ENCODE measurements at places on chromosomes 3 and 15. TPM values are rescaled to one million over a fixed set of nuclear protein-coding genes. Genes with fewer than 3 reads are reported as not detected.
A peak's percentile ranks its signal among the peaks of the same experiment; 100 is the strongest.

- H3K36me3 ChIP-seq = peaks cover 27% of the 10 kb centered on the region
- DNase-seq = no peak
- peak overlapping the region; percentile 92 for H3K4me3 ChIP-seq
- peak overlapping the region; percentile 84 for H3K27ac ChIP-seq
- no peaks in the 10 kb centered on the region for H3K27me3 ChIP-seq
Observed at GRCh38 chr3:49172551-49173041, 1.2 kb downstream of the KLHDC8B start.

DNA sequence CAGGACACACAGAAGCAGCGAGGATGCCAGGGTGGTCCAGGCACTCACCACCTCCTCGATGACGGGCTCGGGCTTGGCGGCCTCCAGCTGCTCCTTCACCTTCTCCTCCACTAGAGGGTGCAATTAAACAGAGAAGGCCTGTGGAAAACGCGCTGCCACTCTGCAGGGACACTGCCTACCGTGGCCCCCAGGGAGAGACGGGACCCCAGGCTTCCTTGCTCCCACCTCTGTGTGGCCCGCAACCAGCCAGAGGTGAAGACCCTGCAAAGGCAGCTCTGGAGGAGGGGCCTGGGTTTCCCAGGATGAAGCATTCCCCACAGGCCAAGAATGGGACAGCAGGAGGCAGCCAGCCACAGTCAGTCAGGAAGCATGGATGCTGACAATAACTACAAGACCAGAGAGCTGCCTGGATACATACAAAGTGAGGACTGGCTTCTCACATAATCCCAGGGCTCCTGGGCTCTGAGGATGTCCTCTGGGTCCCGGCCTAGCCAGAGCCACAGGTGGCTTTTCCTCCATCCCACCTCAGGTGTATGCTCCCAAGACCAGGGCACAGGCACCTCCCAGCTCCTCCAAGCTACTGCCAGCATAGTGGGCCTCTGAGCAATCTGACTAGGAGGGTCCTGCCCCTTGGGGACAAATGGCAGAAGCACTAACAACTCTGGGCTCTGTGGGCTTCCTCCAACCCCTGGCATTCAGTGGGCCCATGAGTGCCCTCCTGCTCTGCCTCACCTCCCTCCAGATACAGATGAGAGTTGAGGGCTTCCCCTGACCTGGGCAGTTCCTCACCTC, 46.2 kb downstream of the PTH1R start:
- peaks cover 46% of the 10 kb centered on the region for H3K4me1 ChIP-seq
- H3K27me3 ChIP-seq = no peaks in the 10 kb centered on the region
- H3K27ac ChIP-seq = no peak overlapping the region
- DNase-seq = peak; percentile 58
- no peak overlapping the region for H3K4me3 ChIP-seq

DNA sequence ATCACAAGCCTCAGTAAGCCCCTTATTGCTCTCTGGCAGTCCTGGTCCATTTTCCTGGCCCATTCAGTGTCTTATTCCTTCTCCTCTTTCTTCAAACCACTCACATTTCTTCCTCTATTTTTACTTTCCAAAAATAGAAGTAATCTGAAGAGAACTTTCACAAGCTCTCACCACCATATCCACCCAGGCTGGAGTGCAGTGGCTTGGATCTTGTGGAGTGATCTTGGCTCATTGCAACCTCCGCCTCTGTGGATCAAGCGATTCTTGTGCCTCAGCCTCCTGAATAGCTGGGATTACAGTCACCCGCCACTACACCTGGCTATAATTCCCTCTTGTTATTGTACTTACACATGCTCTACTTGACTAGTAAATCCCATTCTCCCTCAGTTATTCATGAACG, 16.8 kb downstream of the ARMC8 start:
- no peak overlapping the region for H3K27ac ChIP-seq
- no peaks in the 10 kb centered on the region for H3K36me3 ChIP-seq
- H3K4me3 ChIP-seq = no peak overlapping the region
- H3K4me1 ChIP-seq = peaks cover 11% of the 10 kb centered on the region

- H3K4me1 ChIP-seq = no peaks in the 10 kb centered on the region
- H3K4me3 ChIP-seq = no peak overlapping the region
- no peak for DNase-seq
Observed at GRCh38 chr15:25706176-25706955, 156.8 kb downstream of the ATP10A start.

GRCh38 chr3:37190667-37191066, 16.3 kb upstream of the LRRFIP2 start:
- no peak overlapping the region for H3K4me3 ChIP-seq
- no peaks in the 10 kb centered on the region for H3K4me1 ChIP-seq
- no peak overlapping the region for H3K27ac ChIP-seq
- DNase-seq = no peak

DNA sequence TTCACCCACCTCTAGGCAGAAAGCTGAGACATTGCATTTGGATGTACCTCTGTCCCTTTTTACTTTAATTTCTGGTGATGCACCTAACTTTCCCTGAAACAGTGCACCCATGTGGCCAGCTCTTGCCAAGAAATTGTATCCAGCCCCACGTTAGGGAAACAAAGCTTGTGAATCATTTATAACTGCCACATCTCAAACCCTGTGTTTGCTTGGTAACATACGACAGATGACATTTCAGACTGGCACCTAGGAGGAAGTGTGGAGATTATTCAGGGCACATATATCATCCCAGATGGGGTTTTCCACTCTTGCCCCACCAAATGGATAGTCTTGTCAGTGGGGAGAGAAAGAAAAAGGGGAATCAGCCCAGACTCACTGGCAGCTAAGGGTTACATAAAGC, 2.1 kb downstream of the CYB561D2 start:
- peaks cover 62% of the 10 kb centered on the region for H3K36me3 ChIP-seq
- no peak overlapping the region for H3K27ac ChIP-seq
- DNase-seq = no peak
- no peaks in the 10 kb centered on the region for H3K27me3 ChIP-seq
- H3K4me3 ChIP-seq = no peak overlapping the region
- H3K4me1 ChIP-seq = peaks cover 60% of the 10 kb centered on the region

GRCh38 chr3:24520976-24521419, 26.3 kb upstream of the THRB start:
- peaks cover 11% of the 10 kb centered on the region for H3K4me1 ChIP-seq
- no peak for DNase-seq
- H3K27ac ChIP-seq = peak overlapping the region; percentile 84
- H3K36me3 ChIP-seq = no peaks in the 10 kb centered on the region

The KIF15 gene
- total RNA-seq = 1.3 TPM

The DHFR2 gene
- total RNA-seq = 9.2 TPM

The BCL2A1 gene
- 124 TPM for total RNA-seq

The CIDEC gene
- not detected for total RNA-seq

All from lower lobe of right lung (tissue), 2 donors.